ENCODE measurements at places on chromosomes 6 and 20.

DNA sequence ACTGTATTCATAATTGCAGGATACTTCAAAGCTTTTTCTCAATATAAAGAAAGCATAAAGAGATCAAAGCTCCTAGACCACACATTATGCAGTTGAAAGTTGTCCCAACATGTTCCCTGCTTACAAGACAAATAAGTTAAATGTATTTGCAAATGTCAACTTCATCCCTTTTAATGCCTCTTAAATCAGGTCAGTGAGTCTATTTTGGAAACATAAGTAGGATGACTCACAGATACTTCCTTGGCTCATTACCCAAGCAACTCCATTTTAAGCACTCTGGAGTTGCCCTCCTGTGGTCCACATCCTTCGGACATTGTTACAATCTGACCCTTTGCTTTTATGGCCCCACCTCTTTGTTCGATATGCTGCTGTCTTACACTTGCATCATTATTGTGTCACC lies 162.0 kb downstream of the FAXC start:
- H3K27ac ChIP-seq, result no peak overlapping the region
- no peaks in the 10 kb centered on the region for H3K4me1 ChIP-seq
- H3K36me3 ChIP-seq, result no peaks in the 10 kb centered on the region

- H3K27me3 ChIP-seq, result peaks cover 3% of the 10 kb centered on the region
- no peaks in the 10 kb centered on the region for H3K4me1 ChIP-seq
- no peak for DNase-seq
- no peaks in the 10 kb centered on the region for H3K36me3 ChIP-seq
Observed at GRCh38 chr20:19701429-19701828, 56.6 kb upstream of the RIN2 start.

DNA sequence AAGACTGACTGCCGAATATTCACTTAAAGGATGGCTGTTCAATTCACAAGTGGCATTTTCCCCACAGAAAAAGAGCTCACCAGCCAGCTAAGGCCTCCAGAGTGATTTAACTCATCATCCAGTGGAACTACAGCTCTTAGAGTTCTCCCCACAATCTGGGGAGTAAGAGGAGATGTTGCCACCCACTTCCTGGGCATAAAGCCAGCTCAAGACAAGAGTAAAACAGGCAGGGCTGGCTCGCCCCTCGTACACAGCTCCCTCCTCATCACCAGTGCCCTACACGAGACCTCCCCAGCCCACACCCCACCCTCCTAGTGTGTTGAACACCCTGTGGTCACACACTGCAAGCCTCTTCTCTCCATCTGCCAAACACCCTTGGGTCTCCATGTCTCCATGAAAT lies 47.2 kb upstream of the IPCEF1 start:
- no peak overlapping the region for H3K4me3 ChIP-seq
- no peak overlapping the region for H3K27ac ChIP-seq
- no peaks in the 10 kb centered on the region for H3K27me3 ChIP-seq
- H3K36me3 ChIP-seq, result no peaks in the 10 kb centered on the region
- DNase-seq, result no peak

DNA sequence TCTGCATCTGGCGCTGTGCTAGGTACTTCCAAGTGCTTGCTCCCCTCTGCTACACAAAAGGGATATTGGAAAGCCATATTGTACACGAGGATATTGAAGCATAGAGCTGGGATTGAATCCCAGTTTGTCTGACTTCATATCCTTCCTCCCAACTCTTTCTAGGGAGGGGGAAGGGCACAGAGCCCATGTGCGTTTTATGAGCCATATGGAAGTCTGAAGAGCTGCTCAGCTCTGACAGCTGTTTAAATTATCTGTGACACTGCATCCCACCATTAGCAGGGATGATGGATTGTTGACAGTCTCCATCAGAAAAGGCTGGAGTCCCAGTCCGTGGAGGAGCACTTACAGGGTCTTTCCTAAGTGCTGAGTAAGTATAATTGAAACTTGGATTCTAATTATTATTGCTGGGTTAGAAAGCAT lies 18.4 kb downstream of the TIAM2 start:
- H3K27me3 ChIP-seq, result peaks cover 12% of the 10 kb centered on the region
- DNase-seq, result no peak
- H3K36me3 ChIP-seq, result no peaks in the 10 kb centered on the region
- no peak overlapping the region for H3K4me3 ChIP-seq
- H3K27ac ChIP-seq, result no peak overlapping the region
- H3K4me1 ChIP-seq, result no peaks in the 10 kb centered on the region

GRCh38 chr20:8168785-8169288 lies 36.8 kb downstream of the PLCB1 start:
- no peaks in the 10 kb centered on the region for H3K36me3 ChIP-seq
- no peaks in the 10 kb centered on the region for H3K4me1 ChIP-seq
- H3K27ac ChIP-seq, result no peak overlapping the region
- H3K4me3 ChIP-seq, result no peak overlapping the region
- no peak for DNase-seq

DNA sequence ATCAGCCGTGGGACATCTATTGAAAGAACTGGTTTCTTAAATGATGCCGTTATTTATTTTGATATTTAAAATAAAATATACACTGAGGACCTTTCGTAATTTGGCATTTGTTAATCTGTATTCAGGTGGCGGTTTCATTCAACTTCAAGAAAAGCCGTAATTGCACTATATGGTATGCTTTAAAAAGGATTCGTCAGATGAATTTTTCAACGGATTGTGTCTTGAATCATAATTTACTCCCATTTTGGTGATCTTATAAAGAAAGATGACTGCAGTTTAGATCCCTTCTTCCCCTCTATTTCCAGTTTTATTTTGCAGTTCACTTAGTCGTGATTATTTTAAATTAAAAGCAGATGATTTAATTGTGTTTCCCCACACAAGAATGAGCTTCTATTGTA lies 761 bp downstream of the KLHL32 start:
- H3K4me1 ChIP-seq, result peaks cover 36% of the 10 kb centered on the region
- no peaks in the 10 kb centered on the region for H3K36me3 ChIP-seq
- H3K27me3 ChIP-seq, result peaks cover 18% of the 10 kb centered on the region
- H3K27ac ChIP-seq, result peak overlapping the region; percentile 88
- no peak for DNase-seq

GRCh38 chr20:36399147-36399968 lies 93.2 kb downstream of the DLGAP4 start:
- no peaks in the 10 kb centered on the region for H3K36me3 ChIP-seq
- H3K27me3 ChIP-seq, result peaks cover 23% of the 10 kb centered on the region
- H3K4me3 ChIP-seq, result no peak overlapping the region

GRCh38 chr6:156654919-156655918 lies 122.0 kb upstream of the ARID1B start:
- no peaks in the 10 kb centered on the region for H3K36me3 ChIP-seq
- H3K4me1 ChIP-seq, result peaks cover 2% of the 10 kb centered on the region
- no peak for DNase-seq
- H3K27me3 ChIP-seq, result peaks cover 2% of the 10 kb centered on the region
- no peak overlapping the region for H3K27ac ChIP-seq
